ENCODE measurements at places on chromosomes 7 and 10.

DNA sequence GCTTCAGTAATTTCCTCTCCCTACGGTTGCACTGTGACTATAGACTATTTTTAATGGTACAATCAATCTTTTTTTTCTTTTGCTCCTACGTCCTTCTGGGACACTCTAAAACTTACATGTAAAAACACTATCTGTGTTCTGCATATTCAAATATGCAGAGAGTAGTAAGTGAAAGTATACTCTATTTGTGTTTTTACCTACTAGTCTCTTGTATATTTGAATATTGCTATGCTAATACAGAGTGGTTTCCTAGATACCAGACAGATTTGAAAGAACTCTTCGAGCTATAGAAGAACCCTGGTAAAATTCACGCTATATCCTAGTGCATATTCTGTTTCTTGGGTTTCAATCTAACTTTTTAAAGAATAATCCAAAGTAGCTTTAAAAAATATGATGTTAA lies 200.8 kb upstream of the LRRN3 start:
- DNase-seq, result no peak

GRCh38 chr10:71244431-71245419 lies 32.4 kb downstream of the UNC5B start:
- DNase-seq, result no peak

DNA sequence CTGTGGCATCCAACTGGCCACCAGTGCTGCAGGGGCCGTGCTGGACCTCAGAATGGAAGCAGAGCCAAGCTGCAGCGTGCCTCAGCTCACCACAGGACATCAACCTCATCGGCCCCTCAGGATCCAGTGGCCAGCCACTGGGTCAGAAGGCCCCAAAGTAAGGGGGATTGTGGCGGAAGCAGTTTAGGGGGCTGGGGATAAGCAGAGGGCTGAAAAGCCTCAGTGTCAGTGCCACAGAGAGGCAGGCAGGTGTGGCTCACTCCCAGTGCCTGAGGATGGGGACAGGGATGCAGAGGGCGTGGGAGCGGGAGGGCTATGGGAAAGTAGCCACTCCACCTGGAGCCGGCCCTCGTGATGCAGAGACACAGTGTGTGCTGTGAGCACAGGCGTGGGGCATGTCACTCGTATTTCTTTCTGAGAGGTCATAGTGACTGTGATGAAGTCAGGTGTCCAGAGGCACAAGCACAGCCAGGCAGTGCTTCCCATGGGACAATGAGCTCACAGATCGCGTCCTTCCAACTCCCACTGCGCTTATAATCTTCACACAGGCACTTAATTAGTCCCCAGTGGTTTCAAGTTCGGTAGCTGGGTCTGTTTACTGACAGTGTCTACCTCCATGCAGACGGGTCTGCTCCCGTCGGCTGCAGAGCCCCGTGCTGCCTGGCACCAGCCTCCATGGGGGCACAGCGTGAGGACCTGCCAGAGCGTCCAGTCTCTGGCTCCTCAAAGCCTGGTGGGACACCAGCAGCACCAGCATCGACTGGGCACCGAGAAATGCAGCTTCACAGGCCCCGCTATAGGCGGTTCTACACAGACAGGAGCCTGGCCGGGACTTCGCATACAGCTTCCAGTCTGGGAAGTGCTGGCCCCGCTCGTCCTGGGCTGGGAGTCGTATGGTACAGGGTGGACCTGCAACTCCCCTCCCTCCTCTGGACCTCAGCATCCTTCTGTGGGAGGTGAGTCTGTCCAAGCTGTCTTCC lies 42.9 kb upstream of the CNPY1 start:
- no peak for DNase-seq

DNA sequence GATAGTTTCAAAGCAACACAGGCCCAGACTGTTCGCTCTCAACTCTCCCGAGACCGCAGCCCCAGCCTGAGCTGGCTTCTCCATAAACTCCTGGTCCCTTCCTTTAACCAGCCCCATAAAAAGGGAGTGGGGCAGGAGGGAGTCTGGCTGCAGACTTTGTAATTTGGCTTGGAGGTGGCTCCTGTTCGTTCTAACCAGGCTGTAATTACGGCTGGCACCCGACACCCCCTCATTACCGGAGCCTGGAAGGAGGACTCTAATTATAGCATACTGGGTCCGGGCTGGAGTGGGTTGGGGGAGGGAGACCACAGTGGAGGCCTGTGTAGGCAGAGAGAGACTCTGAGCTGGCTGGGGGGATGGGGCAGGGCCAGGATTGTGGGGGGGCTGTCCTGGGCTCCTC lies 49.7 kb downstream of the UNC5B start:
- DNase-seq, result no peak

DNA sequence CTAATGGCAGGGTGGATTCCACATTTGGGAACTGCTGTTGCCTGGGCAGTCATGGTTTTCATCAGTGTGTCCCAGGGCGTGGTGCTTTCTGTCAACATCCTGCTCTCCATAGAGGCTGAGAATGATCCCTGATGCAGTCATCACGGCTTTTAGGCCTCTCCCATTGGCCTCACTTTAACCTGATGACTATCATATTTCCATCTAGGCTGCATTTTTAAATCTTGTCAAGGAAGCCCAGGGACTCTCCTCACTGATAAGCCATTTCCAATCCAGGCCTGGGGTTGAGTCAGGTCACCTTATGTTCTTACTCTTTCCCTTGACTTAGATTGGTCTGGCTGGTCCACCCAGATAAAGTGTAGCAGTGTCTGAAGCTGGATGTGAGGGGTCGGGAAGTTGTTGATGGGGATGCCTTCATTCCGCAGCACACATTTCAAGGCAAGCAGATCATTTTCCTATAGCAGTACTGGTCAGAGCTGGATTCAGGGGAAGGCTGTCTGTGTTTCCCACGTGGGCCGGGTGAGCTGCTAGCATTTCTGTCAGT lies 177.0 kb downstream of the AUTS2 start:
- no peak for DNase-seq

GRCh38 chr7:158646766-158647474 lies 57.7 kb downstream of the NCAPG2 start:
- no peak for DNase-seq

- DNase-seq, result no peak
These were observed 52.3 kb upstream of the RET start for GRCh38 chr10:43024524-43024923.

- DNase-seq, result no peak
These were observed 137.0 kb downstream of the ADCY1 start for GRCh38 chr7:45711161-45711490.

DNA sequence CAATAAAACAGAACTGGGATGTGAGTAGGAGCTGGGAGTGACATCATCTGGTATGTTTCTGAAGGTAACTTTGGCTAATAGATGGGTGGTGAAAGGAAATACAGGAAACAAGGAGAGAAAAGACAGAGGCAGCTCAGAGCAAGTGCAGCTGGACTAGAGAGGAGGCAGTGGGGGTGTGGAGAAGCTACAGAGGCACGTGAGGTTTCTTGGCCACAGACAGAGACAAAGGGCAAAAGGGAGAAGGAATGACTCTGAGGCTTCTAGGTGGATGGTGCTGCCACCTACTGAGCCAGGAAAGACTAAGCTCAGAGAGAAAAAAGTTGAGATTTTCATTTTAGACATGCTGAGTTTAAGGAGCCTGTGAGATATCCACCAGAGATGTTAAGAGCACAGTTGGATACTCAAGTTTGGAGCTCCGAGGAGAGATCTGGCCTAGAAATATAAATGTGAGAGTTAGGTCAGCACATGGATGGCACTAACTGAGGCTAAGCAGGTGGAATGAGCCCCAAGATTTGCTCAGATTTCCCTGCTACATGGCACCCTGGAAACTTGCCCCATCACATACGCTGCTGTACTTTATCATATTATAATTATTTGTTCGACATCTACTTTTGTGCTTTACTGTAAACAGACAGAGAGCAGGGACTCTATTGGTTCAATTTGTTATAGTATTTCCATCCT lies 293.0 kb upstream of the IMMP2L start:
- no peak for DNase-seq

GRCh38 chr10:114540236-114540635 lies 117.8 kb downstream of the ABLIM1 start:
- DNase-seq, result no peak

GRCh38 chr10:21825345-21825744 lies 178.2 kb downstream of the DNAJC1 start:
- no peak for DNase-seq

- DNase-seq, result no peak
These were observed 15.4 kb downstream of the GSDME start for GRCh38 chr7:24741679-24742505.

GRCh38 chr7:32881074-32881982 lies 10.2 kb downstream of the KBTBD2 start:
- DNase-seq, result no peak

DNA sequence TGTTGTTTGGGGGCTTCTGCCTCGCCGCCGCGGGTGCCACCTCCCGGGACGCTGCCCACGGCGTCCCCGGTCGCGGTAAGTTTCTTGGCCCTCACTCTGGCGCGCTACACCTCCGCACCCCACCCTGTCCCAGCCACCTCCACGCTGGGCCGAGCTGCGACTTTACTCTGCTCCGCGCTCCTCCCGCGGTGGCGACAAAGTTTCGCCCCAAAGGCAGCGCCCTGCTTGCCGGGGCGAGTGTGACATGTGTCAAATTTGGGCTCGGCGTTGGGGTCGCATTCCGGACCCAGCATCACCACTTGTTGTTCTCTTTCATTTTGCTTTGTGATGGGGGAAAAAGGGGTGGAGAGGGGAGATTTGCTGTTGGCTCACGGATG lies 167.7 kb upstream of the PPP1R3A start:
- no peak for DNase-seq

DNA sequence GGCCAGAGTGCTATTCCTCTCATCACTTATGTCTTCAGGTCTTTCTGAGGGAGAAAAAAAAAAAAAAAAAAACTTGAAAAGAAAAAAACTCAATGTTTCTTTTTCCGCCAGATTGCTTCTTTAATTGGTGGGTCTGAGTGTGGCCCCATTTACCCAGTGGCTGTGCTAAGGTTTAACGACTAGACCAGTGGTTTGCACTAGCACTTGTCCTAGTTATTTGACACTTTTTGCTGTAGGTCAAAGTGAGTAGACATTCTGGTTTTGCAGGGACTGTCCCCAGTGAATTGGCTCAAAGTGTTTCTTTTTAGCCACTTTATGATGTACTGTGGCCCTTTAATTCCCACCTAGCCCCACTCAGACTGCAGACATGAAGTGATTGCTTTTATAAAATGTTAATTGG lies 273.3 kb downstream of the PTEN start:
- no peak for DNase-seq

DNA sequence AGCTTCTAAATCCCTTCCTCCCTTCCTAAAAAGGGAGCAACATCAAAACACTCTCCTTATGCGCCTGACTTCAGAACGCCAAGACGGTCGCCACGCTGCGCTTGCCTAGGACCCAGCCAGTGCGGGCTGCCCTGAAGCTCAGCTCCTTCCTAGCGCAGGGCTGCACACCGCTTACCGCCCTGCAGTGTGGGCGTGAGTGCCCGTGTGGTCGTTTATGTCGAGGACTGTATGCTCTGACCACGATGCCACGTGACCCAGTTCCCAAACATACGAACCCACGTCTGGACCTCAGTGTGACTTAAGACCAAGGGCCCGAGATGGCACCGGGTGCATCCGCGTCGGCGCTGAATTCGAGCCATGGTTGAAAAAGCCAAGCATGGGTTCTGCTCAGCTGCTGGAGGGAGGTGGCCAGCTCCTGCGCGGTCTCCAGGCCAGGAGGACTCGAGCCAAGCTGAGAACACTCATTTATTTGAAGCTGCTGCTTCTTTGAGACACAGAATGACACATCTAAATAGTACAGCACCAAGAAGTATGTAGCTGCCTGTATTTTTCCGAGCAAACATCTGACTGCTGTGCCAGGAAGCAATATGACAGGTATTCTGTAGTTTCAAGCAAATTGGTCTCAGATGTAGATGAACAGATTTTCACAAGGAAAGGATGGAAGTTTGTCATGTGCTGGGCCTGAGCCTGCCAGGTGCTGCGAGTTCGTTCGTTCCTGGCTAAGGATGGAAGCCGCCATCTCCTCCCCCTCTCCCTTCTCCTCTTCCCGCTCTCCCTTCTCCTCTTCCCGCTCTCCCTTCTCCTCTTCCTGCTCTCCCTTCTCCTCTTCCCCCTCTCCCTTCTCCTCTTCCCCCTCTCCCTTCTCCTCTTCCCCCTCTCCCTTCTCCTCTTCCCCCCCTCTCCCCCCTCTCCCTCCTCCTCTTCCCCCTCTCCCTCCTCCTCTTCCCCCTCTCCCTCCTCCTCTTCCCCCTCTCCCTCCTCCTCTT lies 184.7 kb downstream of the EBF3 start:
- DNase-seq, result no peak

DNA sequence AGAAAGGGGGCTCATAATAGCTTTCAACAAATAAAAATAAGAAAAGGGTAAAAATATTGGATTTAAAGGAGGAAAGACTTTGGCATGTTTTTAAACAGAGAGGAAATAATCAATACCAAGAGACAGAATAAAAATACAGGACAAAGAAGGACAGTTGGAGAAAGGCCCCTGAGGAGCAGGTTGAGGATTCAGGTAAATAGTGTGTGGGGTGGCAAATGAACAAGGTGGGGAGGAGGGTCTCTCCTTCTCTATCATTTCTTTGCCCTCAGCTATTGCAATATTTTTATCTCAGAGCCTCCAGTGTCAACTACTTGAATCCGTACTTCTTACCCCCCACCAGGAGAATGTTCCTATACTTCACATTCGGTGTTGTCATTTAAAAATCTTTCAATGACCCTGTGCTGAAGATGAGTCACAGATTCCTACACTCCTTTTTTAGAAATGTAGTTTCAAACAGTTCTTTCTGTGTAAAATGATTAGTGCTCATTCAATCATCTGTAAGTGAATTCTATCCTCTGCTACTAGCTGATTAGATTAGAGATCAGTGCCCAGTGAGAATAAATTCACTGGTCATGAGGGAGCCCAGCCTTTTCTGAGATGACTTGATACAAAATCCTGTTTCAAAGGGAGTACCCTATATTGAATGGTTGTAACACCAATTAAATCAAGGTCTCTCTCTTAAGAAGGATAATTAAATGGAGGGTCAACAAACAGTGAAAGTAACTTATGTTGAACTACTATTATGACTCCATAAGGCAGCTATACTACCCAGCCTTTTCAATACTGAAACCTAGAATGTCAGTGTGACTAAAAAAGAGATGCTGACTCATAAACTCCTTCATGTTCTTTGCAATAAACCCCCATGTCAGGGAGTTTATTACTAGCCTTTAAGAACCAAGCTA lies 50.4 kb upstream of the WNT16 start:
- no peak for DNase-seq

DNA sequence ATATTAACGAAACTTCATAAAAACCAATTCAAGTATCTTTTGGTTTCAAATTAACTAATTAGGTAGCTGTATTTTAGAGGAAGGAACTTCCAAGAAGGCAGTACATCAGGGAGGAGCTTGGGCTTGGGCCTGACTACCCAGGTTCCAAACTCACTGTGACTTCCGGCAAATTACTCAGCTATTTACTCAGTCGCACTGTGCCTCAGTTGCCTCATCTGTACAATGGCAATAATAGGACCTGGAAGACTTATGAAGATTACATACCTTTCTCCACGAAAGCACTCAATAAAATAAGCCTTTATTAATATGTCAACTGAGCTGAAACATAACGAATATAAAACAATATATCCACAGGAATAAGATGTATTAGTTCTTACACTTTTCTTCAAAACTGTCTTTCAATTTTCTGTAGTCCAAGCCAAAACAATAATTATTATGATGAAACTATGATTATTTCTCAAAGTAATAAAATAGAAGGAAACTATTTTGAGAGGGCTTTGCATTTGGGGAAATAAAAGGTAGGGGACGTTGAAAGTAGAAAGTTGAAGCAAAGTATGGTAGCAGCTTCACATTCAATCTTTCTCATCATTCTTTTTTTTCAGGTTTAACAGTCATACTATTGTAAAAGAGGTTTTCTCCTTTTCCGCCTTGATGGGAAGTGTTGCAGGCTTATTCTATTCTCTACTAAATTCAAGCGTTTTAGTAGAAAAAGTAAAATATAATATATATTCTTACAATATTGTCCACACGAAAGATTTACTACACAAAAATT lies 10.5 kb upstream of the EBLN1 start:
- no peak for DNase-seq

Data from activated effector memory CD4-positive, alpha-beta T cell treated with Interleukin-2 at 50 U/mL for 16 hours (primary cell).